ENCODE measurements at places on chromosomes 5 and 9.

GRCh38 chr5:78429332-78429980 is 69.0 kb downstream of the SCAMP1 start:
- no peak overlapping the region for H3K4me3 ChIP-seq
- H3K27ac ChIP-seq, result no peak overlapping the region

DNA sequence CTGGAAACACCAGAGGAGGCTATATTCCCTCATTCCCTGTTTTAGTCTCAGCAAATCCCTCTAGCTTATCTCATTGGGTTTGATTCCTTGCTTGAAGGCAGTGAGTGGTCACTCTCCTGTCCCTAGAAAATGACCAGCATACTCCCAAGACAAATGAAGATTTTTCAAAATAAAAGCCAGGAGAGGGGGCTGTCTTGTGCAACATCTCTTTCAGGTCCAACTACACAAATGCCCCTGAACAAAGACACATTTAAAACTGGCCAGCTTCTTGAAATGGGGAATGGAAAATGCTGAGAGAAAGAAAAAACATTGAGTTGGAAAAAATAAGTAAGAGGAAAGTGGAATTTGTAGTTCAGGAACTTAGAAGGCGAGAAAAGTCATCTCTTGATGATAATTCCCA is 49.3 kb upstream of the FAM169A start:
- no peak overlapping the region for H3K27ac ChIP-seq
- H3K36me3 ChIP-seq, result no peaks in the 10 kb centered on the region
- no peak overlapping the region for H3K4me3 ChIP-seq
- H3K4me1 ChIP-seq, result peaks cover 1% of the 10 kb centered on the region

DNA sequence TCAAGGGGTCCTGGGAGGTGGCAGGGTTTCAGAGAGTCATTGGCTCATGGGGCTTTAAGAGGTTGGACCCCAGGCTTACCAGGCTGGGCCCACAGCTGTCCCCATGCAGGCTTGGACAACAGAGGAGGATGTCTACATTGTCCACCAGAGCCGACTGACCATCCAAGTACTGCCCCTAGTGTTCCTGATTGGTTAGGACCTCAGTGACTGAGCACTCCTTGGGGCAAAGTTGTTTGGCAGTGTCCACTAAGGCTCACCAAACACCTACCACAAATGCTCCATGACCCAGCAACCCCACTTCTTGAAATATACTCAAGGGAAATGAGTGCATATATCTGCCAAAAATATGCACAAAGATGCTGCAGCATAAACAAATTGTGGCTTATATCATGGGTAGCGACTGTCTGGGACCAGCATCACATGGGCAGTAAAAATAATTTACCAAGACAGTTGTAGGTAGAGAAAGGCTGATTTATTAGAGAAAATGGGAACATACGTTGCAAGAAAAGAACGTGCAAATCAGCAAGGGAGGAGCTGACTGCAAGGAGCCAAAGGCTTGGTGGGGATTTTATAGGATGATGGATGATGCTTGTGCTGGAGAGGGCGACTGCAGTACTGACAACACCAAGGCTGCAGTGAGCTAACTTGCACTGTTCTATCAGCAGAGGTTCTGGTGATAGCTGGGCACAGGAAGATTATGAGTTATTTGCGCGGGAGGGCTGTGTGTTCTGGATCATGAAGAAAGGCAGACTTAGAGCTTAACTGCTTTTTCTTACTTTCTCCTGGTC is 265.2 kb downstream of the GADD45G start:
- H3K4me1 ChIP-seq, result peaks cover 7% of the 10 kb centered on the region
- H3K4me3 ChIP-seq, result no peak overlapping the region
- no peaks in the 10 kb centered on the region for H3K36me3 ChIP-seq
- peak; percentile 28 for DNase-seq
- no peaks in the 10 kb centered on the region for H3K27me3 ChIP-seq

GRCh38 chr5:152900332-152900731 is 495.3 kb upstream of the NMUR2 start:
- H3K4me3 ChIP-seq, result no peak overlapping the region
- H3K27ac ChIP-seq, result no peak overlapping the region
- no peaks in the 10 kb centered on the region for H3K36me3 ChIP-seq
- DNase-seq, result no peak

DNA sequence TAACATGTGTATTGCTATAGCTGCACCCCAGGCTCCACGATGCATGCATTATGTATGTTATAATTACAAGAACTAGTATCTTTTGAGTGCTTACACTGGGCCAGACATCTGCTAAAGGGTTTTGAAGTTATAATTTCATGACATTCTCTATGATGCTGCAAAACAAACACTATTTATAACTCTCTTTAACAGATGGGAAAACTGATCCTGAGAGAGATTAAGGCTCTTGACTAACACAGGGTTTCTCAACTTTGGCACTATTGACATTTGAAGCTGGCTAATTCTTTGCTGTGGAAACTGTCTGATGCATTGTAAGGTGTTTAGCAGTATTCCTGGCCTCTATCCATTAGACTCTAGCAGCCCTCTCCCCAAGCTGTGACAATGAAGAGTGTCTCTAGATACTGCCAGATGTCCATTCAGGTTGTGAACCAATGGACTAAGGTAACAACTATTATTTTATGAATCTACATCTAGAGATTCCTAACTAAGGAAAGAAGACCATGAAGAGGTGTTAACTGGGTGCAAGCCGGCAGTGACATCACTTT is 258.6 kb downstream of the ASTN2 start:
- no peaks in the 10 kb centered on the region for H3K4me1 ChIP-seq
- H3K27ac ChIP-seq, result no peak overlapping the region
- no peak overlapping the region for H3K4me3 ChIP-seq
- H3K27me3 ChIP-seq, result no peaks in the 10 kb centered on the region
- peak; percentile 2 for DNase-seq

DNA sequence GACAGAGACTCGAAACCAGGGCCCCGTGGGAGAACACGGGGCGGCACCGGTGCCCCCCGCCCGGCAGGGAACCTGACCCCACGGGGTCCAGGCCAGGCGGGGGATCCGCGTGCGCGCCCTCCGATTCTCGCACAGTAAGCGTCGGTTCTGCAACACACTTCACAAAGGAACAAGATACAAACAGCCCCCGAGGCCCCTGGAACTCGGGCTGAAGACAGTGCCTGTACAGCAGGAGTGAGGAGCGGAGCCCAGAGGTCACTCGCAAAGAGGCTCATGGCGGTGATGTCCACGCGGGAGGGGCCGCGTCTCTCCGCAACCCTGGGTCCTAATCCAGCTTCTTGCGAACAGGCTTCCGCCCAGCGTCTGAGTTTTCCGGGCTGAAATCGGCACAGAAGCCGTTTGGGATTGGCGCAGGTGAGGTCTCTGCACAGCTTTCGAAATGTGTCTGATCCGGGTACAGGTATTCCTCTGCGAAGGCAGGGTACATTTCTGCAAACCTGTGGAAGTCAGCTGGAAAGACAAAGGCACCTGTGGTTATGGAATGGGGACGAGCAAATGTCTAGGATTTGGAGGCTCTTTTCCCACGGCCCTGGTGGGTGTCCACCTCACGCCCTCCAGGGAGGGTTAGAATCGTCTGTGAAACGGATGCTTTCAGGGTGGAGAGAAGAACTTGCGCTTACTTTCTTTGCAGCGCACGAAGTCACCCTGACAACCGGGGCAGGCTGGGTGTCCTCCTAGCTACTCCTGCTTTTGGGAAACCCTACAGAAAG is 18.3 kb upstream of the SLC6A3 start:
- no peak overlapping the region for H3K4me3 ChIP-seq
- H3K27me3 ChIP-seq, result no peaks in the 10 kb centered on the region
- DNase-seq, result no peak
- H3K4me1 ChIP-seq, result no peaks in the 10 kb centered on the region

- no peaks in the 10 kb centered on the region for H3K27me3 ChIP-seq
- H3K4me1 ChIP-seq, result peaks cover 21% of the 10 kb centered on the region
- no peak overlapping the region for H3K27ac ChIP-seq
- H3K4me3 ChIP-seq, result no peak overlapping the region
- no peak for DNase-seq
Observed at GRCh38 chr5:5183933-5184332, 43.8 kb downstream of the ADAMTS16 start.

DNA sequence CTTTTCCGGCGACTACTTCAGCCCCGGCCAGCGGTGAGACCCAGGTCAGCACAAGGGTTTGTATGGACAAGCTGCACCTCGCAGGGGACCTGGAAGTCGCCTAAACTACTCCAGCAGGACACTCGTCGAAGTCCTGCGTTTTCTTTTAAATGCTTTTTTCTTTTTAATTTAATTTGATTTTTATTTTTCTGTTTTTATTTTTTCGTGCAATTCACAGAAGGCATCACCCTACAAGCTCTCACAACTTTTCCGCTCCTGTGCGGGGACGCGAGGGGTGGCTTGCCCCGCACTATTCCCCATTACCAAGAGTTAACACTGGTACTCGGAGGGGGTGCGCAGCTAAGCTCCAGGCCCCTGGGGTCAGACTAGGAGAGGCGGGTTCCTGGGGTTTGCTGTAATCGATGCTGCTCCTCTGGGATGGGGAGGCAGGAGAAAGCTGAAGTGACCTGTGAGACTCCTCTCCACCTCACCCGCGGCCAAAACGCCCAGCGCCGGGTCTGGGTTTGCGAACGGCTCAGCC is 1.3 kb downstream of the EDIL3 start:
- peak overlapping the region; percentile 92 for H3K27ac ChIP-seq
- H3K27me3 ChIP-seq, result peaks cover 8% of the 10 kb centered on the region
- no peaks in the 10 kb centered on the region for H3K4me1 ChIP-seq
- H3K4me3 ChIP-seq, result peak overlapping the region; percentile 98
- no peaks in the 10 kb centered on the region for H3K36me3 ChIP-seq

GRCh38 chr9:115838417-115838816 is 315.2 kb upstream of the PAPPA start:
- no peak for DNase-seq
- no peak overlapping the region for H3K4me3 ChIP-seq
- no peaks in the 10 kb centered on the region for H3K27me3 ChIP-seq
- H3K4me1 ChIP-seq, result no peaks in the 10 kb centered on the region
- H3K27ac ChIP-seq, result no peak overlapping the region
- H3K36me3 ChIP-seq, result no peaks in the 10 kb centered on the region

DNA sequence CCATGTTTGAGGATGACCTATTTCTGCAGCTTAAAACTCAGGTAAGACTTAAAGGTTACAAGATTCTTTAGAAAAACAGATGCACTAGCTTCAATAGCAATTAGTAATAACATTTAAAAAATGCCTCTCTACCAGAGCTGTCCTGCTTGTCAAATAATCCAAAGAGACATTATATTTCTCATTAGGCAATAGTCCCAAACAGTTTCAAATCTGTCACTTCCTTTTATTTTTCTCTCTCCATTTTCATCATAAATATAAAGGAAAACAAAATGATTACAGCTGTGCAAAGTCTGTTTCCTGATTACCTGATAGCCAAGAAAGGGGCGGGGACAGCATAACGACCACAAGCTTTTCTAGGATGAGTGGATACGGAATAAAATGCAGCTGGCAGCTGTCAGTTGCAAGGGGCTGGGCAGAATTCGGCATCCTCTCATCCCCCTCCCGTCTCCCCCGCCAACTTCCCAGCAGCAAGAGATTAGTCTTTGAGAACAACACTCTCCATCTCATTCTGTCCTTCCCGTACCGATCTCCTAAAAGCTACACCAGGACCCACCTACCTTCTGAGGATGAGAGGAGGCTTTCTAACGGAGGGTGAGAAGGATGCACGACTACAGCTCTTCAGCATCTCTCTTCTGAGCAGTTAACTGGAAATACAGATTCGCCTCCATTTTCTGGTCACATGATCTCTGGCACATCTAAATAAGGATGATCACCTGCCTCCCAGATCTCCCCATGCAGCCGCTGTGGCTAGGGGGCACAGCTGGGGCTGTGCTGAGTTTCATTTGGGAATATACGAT is 72.5 kb upstream of the PCA3 start:
- peak overlapping the region; percentile 71 for H3K4me3 ChIP-seq
- H3K4me1 ChIP-seq, result peaks cover 1% of the 10 kb centered on the region
- no peaks in the 10 kb centered on the region for H3K27me3 ChIP-seq
- no peak overlapping the region for H3K27ac ChIP-seq

DNA sequence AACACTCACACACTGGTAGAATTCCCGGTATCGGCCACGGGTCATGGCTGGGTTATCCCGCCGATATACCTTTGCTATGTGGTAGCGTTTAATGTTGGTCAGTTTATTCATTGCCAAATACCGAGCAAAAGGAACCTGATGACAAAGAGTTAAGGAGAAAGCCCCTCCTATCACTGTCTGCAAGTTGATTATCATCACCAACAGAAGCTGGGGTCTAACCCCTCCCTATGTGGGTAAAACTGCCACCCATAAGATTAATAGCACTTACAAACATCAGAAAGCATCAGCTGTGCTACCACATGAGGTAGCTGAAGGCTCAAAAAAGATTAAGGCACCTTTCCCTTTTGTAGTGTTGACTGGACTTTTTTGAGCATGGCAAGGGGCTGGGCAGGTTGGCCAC is 5.6 kb upstream of the DND1 start:
- H3K4me1 ChIP-seq, result no peaks in the 10 kb centered on the region
- peaks cover 70% of the 10 kb centered on the region for H3K36me3 ChIP-seq
- no peak overlapping the region for H3K4me3 ChIP-seq
- no peaks in the 10 kb centered on the region for H3K27me3 ChIP-seq

- no peak overlapping the region for H3K4me3 ChIP-seq
- no peak for DNase-seq
- H3K27ac ChIP-seq, result no peak overlapping the region
- peaks cover 43% of the 10 kb centered on the region for H3K36me3 ChIP-seq
- H3K4me1 ChIP-seq, result no peaks in the 10 kb centered on the region
- H3K27me3 ChIP-seq, result no peaks in the 10 kb centered on the region
Observed at GRCh38 chr5:102916109-102916508, 161.0 kb downstream of the PAM start.

GRCh38 chr5:173670130-173670651 is 53.7 kb upstream of the BOD1 start:
- H3K27me3 ChIP-seq, result no peaks in the 10 kb centered on the region
- peak; percentile 8 for DNase-seq
- no peaks in the 10 kb centered on the region for H3K36me3 ChIP-seq

DNA sequence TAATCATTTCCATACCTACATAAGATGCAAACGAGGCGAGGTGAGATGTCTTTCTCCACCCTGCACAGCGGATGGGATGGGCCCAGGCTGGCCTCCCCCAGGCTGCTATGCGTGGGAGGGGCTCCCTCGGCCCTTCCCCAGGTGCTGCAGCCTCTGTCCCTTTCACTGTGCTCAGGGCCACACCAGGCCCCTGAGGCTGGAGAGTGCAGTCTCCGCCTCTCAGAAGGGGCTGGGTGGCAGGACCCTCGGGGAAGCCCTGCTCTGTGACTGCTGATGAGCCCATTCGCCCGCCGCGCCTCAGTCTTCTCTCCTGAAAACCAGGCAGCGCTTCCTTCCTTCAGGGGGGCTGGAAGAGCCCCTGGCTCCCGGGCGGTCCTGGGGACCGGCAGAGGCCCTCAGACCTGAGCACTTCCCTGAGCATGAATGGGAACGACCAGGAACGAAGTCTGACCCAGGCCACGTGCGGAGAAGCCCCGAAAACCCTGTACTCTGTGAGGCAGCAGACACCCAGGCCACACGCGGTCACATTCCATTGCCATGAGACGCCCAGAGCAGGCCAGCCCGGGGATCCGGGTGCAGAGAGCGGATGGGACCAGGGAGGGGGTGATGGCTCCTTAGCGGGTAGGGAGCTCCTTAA is 21.9 kb upstream of the NOTCH1 start:
- peaks cover 82% of the 10 kb centered on the region for H3K4me1 ChIP-seq
- DNase-seq, result peak; percentile 87
- H3K4me3 ChIP-seq, result no peak overlapping the region
- peak overlapping the region; percentile 21 for H3K27ac ChIP-seq
- no peaks in the 10 kb centered on the region for H3K27me3 ChIP-seq
